ENCODE measurements at places on chromosomes 16 and 17. TPM values are rescaled to one million over a fixed set of nuclear protein-coding genes. Genes with fewer than 3 reads are reported as not detected.

Gene DNAI2
- total RNA-seq, result not detected

Gene CCL7
- not detected for total RNA-seq

Gene MYH13
- total RNA-seq, result not detected

Gene TBC1D3C
- not detected for total RNA-seq

Gene TNK1
- 4.9 TPM for total RNA-seq

Gene GSDMA
- total RNA-seq, result not detected

Gene HP
- 2.2 TPM for total RNA-seq

Gene TEKT5
- 0.19 TPM for total RNA-seq

Gene JUP
- 40.5 TPM for total RNA-seq

Gene CNOT1
- total RNA-seq, result 75.2 TPM

Gene KRT32
- not detected for total RNA-seq

Gene TBC1D3
- total RNA-seq, result not detected

Gene MFAP4
- 14.2 TPM for total RNA-seq

Gene ARHGDIA
- 123 TPM for total RNA-seq

Gene CACNB1
- 3.3 TPM for total RNA-seq

Gene RNF222
- total RNA-seq, result not detected

Gene TRAF7
- 45.1 TPM for total RNA-seq

Gene SLC12A3
- total RNA-seq, result not detected

Gene CDH15
- total RNA-seq, result 0.84 TPM

Gene FBXW10
- total RNA-seq, result not detected

Gene CDH5
- total RNA-seq, result 4.8 TPM

Gene ODAD4
- 0.70 TPM for total RNA-seq

Gene ALOX15
- not detected for total RNA-seq

Gene CHST5
- total RNA-seq, result 0.06 TPM

Gene SNN
- 4.6 TPM for total RNA-seq

Gene ADAD2
- not detected for total RNA-seq

Gene CCL2
- 31.0 TPM for total RNA-seq

Gene ZP2
- not detected for total RNA-seq

Gene HSD17B1
- 1.1 TPM for total RNA-seq

Gene FADS6
- total RNA-seq, result not detected

Gene DNAAF1
- total RNA-seq, result 0.28 TPM

Gene CCDC154
- 0.59 TPM for total RNA-seq

Gene MAF
- 10.4 TPM for total RNA-seq

Gene CD79B
- 0.20 TPM for total RNA-seq

Gene SLC12A4
- total RNA-seq, result 34.0 TPM

Gene ATP2A3
- 36.7 TPM for total RNA-seq
